ENCODE measurements at places on chromosomes 4 and X.
A peak's percentile ranks its signal among the peaks of the same experiment; 100 is the strongest.

- DNase-seq = no peak
Measured at GRCh38 chr4:83146841-83147240, 32.3 kb upstream of the PLAC8 start.

DNA sequence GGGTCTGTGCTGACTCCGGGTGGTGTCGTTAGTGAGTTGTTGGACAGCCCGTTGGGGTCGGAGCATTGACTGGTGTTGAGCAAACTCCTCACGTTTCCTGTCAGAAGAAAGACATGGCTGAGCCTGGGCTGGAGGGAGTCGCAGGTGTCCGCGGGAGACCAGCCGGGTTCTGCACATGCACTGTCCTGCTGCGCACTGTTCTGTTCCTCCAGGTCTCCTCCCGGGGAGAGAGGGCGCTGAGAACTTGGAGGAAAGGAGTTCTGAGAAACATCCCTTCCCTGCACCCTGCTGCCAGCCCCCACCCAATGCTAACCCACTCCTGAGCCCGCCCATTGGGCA is 1.1 kb downstream of the ZNF141 start:
- no peak for DNase-seq

- no peak for DNase-seq
Measured at GRCh38 chrX:1316527-1316926, 20.1 kb upstream of the IL3RA start.

GRCh38 chr4:1172971-1173757 is 781 bp upstream of the SPON2 start:
- DNase-seq = peak; percentile 46

DNA sequence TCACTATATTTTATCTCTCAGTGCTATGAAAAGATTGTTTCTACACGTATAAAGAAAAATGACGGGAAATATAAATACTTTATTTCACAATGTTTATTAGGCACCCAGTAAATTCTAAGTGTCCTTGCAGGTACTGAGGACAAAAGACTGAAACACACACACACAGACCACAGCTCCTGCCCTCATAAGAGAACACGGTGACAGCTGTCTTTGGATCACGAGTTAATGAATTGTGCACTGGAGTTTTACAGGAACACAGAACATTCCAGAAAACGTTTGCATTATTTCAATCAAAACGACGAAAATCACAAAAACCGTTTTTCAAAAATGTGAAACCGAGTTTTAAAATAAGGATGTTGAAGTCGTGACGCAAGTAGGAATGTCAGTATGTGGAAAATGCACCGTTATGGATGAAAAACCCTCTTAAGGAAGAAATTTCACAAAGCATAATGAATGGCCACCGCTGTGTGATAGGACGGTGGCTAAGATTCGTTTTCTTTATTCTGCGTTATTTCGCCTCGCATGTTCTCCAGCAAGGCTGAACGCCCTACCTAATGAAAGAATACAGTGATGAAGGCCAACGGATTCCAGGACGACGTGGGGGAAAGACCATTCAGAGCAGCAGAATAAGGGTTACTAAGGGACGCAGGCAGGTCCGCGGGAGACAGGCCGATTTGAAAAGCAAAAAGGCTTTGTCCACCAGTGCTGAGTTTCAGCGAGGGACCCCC is 24.2 kb downstream of the FAM156A start:
- no peak for DNase-seq

DNA sequence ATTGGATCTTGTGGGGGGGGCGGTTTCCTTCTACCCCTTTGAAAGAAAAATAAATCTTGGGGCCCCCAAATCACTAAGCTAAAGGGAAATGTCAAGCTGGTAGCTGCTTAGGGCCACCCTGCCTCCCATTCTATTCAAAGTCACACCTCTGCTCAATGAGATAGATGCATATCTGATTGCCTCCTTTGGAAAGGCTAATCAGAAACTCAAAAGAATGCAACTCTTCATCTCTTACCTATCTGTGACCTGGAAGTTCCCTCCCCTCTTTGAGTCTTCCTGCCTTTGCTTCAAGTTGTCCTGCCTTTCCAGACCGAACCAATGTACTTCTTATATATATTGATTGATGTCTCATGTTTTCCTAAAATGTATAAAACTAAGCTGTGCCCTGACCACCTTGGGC is 7.0 kb downstream of the C4orf51 start:
- no peak for DNase-seq

DNA sequence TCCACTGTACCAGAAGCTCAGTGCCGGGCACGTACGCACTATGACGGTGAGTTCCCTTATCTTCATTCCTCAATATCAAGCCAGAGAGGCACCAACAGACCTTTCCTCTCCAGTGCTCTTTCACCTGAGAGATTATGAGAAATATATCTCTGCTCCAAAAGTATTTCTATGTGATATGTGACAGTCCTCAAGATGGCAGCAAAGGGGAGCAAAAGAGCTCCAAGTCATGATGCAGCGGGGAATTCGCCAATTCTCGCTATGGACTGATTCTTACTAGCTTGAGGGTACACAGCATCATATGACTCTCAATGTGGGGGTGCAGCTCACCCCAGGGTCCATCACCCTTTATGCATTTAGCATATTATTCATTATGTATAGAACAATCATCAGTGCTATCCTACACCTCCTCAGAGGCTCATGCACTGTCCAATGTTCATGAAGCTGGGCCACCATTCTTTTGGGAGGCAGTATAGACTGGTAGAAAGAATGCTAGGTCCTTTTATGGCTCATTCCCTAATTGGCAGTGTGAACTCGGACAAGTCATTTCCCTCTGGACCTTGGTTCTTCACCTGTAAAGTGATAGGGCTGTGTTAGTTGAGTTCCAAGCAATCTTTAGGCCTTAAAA is 12.8 kb upstream of the IQSEC2 start:
- no peak for DNase-seq

DNA sequence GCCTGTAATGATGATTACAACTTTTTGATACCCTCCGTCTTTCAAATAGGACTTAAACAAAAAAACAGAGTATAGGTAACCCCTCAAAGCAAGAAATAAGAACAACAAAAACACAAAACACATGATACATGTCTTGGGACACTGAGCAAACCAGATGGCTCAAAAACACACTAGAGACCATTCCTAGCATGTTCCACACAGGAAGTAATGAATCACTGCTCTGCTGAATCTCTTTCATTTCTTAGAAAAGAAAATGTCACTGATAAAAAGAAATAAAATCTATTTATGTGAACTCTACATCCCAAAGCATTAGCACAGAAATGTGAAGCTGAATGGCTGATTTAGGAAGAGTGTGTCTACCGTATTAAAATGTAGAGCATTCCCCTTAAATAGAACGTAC is 134.5 kb upstream of the IL15 start:
- no peak for DNase-seq

GRCh38 chr4:189822326-189822725 is 118.3 kb upstream of the FRG1 start:
- DNase-seq = no peak

GRCh38 chrX:118420462-118420861 is 74.6 kb downstream of the WDR44 start:
- DNase-seq = peak; percentile 8

- peak; percentile 21 for DNase-seq
Measured at GRCh38 chr4:76301068-76301774, 5.3 kb upstream of the STBD1 start.

- no peak for DNase-seq
Measured at GRCh38 chr4:38686682-38687081, 22.7 kb downstream of the KLF3 start.

DNA sequence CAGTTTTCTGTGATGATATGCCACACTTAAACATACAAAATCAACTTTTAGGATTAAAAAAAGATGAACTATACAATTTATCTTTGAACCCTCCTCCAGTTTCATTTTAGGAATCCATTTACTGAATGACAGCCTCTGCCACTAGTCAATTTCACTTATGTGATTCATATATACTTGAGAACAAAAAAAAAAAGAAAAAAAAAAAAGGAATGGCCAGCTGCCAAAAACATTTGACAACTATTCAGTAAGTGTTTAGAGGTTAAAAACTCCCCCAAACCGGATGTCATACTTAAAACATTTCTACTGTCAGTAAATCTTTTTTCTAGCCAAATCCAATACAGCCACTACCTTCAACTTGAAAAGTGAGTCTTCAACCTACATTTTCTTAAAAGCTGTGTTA is 266.7 kb upstream of the MAGEB2 start:
- no peak for DNase-seq

DNA sequence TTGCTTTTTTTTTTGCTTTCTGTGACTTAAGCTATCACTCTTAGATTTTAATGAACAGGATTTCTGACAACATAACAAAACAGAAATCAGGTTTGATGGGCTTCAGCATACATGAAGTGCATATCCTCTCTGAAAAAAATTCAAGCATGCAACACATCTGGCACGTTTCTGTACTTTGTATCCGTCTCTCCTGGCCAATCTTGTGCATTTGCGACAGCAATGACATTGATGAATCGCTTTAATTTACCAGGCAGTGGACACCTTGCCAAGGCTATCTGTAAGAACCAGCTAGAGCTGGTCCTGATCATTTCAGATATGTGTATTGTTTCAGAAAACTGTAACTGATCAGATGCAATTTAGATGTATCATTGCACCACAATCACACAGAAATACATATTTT is 93.3 kb downstream of the CCSER1 start:
- no peak for DNase-seq

DNA sequence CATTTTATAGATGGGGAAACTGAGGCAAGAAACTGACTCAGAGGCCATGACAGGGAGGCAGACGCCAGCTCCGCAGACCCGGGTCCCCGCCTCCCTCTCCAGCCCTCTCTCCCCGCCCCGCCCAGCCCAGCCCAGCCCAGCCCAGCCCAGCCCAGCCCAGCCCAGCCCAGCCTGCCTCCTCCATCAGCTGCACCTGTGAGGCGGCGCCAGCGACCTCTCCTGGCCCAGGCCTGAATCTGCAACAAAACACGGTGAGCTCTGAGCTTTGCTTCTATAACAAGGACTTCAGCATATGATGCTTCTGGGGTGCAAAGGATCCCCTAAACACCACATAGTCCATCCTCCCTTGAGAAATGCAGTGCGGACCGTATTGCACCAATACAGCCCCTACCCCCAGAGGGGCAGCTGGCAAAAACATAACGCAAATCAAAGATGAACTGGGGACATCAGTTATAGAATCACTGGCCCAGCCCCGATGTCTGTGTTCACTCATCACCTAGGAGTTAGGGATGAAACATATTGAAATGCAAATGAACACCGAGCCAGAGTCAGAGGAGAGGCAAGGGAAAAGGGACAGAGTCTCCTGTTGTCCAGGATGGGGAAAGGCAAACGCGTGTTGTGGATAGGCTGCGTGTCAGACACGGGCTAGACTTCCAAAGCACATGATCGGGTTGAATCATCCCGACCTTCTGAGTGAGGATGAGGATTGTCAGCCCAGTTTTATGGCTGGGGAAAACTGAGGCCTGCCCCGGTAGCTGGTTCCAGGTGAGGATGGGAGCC is 216.1 kb upstream of the PSAPL1 start:
- no peak for DNase-seq

DNA sequence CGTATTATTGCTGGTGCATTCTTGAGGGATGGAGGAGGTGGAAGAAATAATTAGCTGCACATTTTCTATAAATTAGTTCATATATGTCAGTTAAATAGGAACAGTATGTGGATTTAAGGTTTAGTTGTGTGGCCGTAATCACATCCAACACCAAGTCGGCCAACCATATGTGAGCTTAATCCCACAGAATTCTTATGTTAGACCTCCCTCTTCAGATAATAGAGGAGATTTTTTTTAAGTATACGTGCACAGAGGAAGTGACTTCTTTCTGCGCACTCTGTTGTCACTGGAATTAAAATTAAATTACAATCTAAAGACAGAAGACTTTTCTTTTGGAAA is 2.1 kb downstream of the SEPTIN11 start:
- DNase-seq = no peak

- DNase-seq = no peak
Measured at GRCh38 chr4:1646690-1647089, 37.4 kb downstream of the FAM53A start.

DNA sequence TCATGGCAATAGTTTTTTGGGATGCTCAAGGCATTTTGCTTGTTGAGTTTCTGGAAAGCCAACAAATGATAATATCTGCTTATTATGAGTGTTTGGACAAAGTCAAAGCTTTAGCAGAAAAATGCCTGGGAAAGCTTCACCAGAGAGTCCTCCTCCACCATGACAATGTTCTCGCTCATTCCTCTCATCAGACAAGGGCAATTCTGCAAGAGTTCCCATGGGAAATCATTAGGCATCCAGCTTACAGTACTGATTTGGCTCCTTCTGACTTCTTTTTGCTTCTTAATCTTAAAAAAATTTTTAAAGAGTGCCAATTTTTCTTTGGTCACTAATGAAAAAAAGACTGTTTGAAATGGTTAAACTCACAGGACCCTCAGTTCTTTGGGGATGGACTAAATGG is 136.3 kb downstream of the UBE2K start:
- DNase-seq = no peak

DNA sequence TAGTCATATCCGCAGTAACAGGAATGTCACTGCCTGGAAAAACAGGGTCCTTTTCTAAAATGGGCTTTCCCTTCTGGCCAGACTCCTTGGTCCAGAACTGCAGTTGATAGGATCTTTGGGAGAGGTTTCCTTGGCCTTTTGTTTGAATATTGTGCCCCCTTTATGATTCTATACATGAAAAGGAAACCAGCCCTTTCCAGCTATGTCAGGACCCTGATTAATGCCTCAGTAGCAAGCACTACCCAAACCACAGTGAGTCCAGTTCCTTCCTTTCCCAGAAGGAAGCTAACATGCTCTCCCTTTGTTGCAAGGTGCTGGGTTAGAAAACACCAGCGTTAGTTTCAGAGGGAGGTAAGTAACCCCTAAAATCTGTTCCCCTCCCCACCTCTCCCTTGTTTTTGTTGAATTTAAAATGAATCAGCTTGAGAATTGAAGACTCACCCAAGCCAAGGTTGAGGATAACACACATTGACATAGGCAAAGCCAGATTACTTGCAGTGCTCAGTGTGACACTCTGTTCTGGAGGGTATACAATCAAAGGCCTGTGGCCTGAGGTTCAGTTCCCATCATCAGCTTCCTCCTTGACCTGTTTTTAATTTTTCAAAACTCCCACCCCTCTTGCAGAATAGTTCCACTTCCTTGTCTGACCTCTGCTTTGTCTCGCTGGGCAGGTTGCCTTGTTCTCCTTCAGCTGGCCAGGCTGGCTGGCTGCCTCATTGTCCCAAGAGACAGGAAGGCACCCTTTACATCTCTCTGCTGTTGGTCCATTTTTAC is 87.6 kb upstream of the PLAC1 start:
- no peak for DNase-seq

Data from brain pericyte (primary cell).